ENCODE measurements at places on chromosomes 6 and 20.

GRCh38 chr6:102039441-102039840, 645.9 kb downstream of the GRIK2 start:
- DNase-seq: no peak

DNA sequence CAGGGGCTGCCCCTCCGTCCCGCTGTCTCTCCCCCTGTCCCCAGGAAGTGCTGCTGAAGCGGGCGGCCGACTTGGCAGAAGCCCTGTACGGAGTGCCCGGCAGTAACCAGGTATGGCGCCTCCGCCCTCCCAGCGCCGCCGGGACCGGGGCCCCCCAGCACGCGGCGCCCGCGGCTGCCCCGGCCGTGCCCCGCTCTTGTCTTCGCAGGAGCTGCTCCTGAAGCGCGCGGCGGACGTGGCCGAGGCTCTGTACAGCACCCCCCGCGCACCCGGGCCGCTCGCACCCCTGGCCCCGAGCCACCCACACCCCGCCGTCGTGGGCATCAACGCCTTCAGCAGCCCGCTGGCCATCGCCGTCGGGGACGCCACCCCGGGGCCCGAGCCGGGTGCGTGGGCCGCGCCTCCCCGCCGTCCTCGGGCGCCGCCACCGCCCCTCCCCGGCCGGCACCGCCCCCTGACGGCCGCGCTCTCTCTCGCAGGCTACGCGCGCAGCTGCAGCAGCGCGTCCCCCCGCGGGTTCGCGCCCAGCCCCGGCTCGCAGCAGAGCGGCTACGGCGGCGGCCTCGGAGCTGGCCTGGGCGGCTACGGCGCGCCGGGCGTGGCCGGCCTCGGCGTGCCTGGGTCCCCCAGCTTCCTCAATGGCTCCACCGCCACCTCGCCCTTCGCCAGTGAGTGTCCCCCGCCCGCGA, 48.4 kb downstream of the CPXM1 start:
- no peak for DNase-seq

- no peak for DNase-seq
Measured at GRCh38 chr20:39029364-39029763, 67.2 kb downstream of the DHX35 start.

DNA sequence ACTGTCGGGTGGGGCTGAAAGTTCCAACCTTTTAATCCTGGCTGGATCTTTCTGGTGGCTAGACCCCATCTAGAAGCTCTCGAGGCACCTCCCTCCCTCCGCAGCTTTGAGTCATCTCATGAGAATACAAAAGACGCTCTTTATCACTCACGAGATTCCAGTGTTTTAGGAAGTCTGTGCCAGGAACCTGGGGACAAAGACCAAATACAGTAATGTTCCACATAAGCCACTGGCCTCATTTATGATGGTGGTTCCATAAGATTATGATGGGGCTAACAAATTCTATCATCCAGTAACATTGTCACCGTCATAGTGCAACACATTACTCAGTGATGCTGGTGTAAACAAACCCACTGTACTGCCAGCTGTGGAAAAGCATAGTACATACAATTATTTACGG, 48.7 kb downstream of the NCOA7 start:
- DNase-seq: peak; percentile 45

- DNase-seq: no peak
Measured at GRCh38 chr6:1104988-1105670, 206.8 kb upstream of the FOXQ1 start.

DNA sequence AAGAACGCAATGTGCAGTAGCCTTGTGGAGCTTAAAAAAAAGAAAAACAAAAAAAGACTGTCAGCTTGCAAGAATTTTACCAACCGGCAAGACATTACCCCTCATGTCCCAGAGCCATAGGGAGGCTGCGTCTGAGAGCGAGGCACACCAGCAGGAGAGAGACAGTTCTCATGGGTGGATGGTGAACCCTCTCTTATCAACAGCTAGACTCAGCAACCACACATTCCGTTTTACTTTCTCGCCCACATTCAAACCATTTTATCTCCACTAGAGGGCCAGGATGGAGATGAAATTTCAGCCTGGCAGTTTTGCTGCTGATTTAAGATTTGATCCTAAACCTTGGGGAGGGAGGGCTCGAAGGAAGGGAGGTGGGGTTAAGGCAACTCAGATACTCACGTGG, 247.0 kb downstream of the ATXN1 start:
- DNase-seq: peak; percentile 28

GRCh38 chr20:54197621-54198604, 10.0 kb upstream of the PFDN4 start:
- no peak for DNase-seq

GRCh38 chr6:44211284-44211683, 5.4 kb upstream of the MYMX start:
- no peak for DNase-seq

DNA sequence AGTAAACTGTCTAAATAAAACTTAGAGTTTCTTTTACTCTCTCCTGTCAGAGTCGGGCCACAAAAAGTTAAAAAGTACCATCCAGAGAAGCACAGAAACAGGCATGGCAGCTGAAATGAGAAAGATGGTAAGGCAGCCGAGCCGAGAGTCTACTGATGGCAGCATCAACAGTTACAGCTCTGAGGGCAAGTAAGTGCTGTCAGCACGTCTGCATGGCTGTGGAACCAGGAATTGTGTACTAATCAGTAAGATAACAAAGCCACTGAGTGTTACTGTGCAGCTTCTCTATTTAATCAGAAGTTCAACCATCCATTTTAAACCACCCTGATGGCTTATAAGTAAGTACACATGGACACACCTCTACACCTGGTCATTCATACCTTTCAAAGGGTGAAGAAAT, 231.3 kb upstream of the KCNQ5 start:
- no peak for DNase-seq

DNA sequence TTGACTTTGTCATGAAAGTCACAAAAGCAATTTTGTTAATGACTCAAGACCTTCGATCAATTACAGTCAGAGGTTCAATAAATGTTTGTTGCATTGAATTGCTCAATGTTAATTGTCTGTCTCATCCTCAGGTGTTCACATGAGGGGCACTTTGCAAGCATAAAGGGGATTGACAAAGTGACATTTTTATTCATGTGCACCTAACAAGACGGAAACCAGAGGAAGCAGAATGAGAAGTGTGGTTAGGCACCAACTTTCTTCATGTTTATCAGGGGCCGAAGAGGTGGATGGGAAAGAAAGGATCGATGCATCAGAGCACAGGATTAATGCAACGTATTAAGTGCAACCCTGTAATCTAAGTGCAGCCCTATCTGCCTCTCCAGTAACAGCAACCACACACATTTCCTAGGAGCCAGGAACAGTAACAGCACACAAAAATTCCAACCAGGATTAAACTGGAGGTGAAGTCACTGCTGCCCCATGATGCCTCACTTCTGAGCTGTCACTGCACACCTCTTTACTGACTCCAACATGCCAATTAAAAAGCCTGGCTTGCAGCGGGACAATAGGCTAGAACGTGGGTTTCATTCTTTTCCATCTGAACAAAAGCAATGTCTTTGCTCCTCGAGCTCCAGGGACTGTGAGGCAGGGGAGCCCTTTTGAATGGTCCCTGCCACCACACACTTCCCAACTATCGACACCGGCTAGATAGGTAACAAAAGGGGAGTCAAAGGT, 262.7 kb downstream of the CD83 start:
- no peak for DNase-seq

- DNase-seq: no peak
Measured at GRCh38 chr6:157841211-157841840, 18.3 kb downstream of the SNX9 start.

DNA sequence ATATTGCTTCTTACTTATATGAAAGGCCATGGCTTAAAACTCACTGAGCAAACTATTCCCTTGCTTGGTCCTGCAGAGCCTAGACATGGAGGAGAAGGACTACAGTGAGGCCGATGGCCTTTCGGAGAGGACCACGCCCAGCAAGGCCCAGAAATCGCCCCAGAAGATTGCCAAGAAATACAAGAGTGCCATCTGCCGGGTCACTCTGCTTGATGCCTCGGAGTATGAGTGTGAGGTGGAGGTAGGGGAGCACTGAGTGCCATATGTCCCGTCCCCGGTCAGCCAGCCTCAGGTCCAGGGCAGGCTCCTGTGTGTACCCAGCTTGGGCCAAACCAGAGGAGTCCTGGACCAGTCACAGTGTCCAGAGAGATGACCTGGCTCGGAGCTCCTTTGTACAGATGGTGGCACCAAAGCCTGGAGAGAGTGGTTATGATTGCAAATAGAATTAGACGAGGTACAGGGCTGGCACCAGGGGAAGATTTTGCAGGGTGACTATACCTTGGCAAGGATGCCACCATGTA, 21.0 kb downstream of the EPB41L1 start:
- DNase-seq: no peak

- no peak for DNase-seq
Measured at GRCh38 chr6:33642897-33643296, 21.8 kb downstream of the ITPR3 start.

GRCh38 chr6:169208011-169208410, 45.6 kb downstream of the THBS2 start:
- DNase-seq: no peak

- DNase-seq: no peak
Measured at GRCh38 chr20:10536531-10536930, 101.4 kb downstream of the SLX4IP start.

DNA sequence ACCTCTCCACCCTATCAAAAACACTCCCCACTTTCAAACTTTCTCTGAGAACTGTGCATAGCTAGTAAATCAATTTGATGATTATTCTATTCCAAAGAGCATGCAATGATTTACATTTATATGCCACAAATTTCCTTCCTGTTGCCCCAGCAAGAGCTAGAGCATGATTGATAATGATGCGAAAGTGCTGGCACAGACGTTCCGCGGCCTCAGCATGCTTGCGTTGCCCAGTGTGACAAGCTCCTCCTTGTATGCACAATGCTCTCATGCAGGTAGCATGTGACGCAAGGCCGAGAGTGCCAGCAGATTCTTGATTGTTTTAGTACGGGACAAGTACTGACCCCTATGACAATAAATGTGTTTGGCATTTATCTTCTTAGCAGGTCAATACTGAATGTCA, 696.3 kb upstream of the SLC35B3 start:
- no peak for DNase-seq

DNA sequence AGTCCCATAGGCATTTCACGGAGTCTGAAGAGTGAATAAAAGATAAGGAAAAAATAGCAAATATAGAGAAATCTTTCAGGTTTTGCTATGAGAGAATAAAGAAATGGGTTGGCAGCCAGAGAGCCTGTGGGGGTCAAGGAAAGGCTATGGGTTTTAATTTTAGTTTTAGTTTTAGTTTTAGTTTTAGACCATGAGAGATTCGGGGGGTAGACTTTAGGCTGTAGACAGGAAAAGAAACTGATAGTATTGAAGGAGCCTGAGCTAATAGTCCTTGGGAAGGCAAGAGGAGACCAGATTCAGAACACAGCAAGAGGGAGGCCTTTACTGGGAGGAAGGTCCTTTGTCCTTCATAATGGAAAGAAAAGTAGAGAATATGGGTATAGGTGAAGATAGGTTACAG, 19.3 kb downstream of the DOP1A start:
- no peak for DNase-seq

DNA sequence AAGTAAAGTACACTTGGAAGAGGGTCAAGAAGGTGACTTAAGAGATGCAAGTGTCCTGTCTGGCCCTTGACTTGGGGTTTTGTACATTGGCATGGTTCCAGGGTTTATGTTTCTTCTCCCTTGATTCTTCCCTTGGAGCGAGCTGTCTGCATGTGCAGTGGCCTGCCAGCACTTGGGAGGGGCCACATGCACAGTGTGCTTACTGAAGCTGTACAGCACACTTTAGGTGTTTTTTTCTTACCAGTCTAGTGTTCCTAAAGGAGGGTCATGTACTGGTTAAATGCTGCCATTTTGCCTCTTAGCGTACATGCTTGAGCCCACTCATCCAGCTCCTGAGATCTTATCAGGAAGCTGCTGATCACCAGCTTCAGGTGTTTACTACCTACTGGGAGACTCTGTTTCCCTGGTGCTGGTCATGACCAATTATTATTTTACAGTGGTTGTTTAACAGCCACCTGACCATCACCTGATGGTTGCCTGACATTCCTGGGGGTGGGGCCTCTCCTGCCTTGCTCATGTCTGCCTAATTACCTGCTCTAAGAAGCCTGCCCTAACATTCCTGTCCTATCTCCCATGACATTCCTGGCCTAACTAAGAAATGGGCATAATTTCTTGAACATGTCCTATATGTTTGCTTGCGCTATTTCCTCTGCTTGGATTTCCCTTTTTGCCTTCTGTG, 182.9 kb downstream of the MCHR2 start:
- no peak for DNase-seq

GRCh38 chr6:129890701-129891100, 29.6 kb upstream of the TMEM244 start:
- no peak for DNase-seq

GRCh38 chr6:145763742-145764141, 28.4 kb upstream of the EPM2A start:
- no peak for DNase-seq

DNA sequence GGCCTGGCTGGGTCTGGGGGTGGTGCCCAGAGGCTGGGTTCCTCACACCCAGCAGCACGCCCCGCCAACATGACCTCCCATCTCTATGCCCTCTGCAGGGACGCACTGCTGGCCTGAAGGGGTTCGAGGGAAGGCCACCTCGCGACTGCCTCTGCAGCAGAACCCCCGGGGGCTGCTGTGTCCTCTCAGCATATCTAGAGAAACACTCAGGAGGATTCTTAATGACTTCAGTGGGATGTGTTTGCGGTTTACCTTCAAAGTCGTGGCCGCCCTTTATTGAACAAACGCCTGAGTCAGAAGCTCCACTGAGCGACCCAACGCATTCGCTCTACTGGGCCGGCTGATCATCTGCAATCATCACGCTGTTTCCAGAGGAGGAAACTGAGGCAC, 54.8 kb upstream of the GATA5 start:
- no peak for DNase-seq

GRCh38 chr6:105137388-105137787, 42.4 kb downstream of the POPDC3 start:
- no peak for DNase-seq

- DNase-seq: peak; percentile 1
Measured at GRCh38 chr6:37222125-37222967, 35.2 kb upstream of the TBC1D22B start.

DNA sequence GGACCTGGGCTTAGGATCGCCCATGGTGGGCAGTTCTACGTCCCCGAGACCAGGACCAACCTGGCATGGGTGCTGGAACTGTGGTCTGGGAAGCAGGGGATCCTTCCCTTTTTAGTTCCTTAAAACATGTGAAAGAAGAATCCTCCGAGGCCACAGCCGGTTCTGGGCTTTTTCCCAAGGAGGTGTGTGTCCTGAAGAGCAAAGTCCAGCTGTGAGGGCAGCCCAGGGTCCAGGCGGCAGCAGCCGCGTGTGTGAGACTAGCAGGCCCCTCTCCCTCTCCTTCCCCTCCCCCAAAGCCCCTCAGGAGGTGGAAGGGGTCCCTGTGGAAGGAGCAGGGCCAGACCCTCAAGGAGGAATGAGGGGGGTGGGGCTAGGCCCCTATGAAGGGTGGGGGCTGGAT, 35.1 kb upstream of the PCMTD2 start:
- no peak for DNase-seq

DNA sequence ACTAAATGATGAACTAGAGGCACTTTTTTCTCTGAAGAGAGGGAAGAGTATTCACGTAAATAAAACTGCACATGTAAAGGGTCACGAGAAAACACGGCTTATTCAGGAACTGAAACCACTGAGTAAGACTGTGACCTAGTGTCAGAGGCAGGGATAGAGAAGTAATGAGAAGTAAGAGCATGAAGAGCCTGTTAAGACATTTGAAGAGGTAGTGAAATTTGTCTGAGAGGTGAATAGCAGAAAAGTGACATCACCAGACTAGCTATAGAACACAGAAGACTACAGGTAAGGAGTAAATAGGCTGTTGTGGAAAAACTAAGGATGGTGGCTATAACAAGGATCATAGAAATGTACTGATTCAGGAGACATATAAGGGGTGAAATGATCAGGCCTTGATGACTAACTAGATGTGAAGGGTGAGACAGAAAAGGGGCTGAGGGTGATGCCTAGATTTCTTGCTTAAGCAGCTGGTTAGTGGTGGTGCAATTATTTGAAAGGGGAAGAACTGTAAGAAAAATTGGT, 76.8 kb downstream of the REV3L start:
- DNase-seq: no peak
